Liver (tissue), 10 donors: ENCODE measurements at places on chromosomes 13 and 19. TPM values are rescaled to one million over a fixed set of nuclear protein-coding genes. Genes with fewer than 3 reads are reported as not detected.

OR10H1 gene
- total RNA-seq = not detected

CAPN12 gene
- 5.3 TPM for total RNA-seq

S1PR5 gene
- total RNA-seq = 0.17 TPM

CXCL17 gene
- total RNA-seq = not detected

ANKLE1 gene
- 0.42 TPM for total RNA-seq

GNG7 gene
- total RNA-seq = 1.1 TPM

ZNF296 gene
- total RNA-seq = 0.17 TPM

IZUMO1 gene
- 0.33 TPM for total RNA-seq

CDX2 gene
- not detected for total RNA-seq

LRRC25 gene
- 7.9 TPM for total RNA-seq

ZNF729 gene
- not detected for total RNA-seq

DENND1C gene
- total RNA-seq = 1.1 TPM
